A673 (cell line): ENCODE measurements at places on chromosomes 6 and 20. TPM values are rescaled to one million over a fixed set of nuclear protein-coding genes. Genes with fewer than 3 reads are reported as not detected.

DDO gene
- not detected in 2 replicates for total RNA-seq

SULF2 gene
- 0.68 and 0.69 TPM in 2 replicates for total RNA-seq

DNA sequence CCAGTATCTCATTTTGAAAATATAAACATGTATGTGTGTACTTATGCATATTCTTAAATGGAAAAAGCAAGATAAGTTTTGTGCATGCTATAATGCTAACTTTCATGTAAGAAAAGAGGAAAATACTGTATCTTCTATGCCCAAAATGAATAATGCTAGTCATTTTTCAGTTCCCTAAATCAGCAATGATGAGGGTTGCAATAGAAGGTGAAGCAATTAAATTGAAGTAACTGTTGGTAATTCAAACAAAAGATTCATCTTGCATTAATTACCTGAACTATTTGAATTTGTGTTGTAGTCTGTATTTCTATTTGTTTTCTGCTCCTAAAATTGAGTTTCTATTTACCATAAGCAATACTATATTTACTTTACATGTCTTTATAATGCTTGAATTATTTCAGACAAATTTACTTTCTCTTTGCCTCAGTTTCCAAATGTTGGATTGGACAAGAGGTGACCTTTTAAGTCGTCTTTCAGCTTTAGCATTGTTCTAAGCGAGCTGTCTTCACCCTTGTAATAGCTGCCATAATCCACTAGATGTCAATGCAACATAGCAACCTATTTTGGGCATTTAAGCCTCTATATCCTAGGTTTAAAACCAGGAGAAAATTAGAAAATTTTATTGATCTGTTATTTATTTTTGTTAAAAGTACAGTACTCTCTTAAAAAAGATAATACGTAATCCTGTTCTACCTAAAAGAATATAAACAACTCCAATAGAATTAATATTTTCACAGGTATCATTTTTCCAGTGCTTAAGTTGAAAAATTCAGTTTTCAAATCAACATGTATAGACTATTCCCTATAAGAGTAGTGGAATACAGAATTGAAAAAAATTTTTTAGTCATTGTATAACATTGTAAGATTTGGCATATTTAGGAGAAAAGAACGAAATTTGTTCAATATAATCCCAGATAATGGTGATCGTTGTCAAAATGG, 52.3 kb upstream of the IFNGR1 start:
- no peak overlapping the region for H3K4me3 ChIP-seq
- no peak overlapping the region for H3K27ac ChIP-seq
- H3K4me1 ChIP-seq: no peaks in the 10 kb centered on the region
- H3K27me3 ChIP-seq: peaks cover 4% of the 10 kb centered on the region
- H3K36me3 ChIP-seq: no peaks in the 10 kb centered on the region

DNA sequence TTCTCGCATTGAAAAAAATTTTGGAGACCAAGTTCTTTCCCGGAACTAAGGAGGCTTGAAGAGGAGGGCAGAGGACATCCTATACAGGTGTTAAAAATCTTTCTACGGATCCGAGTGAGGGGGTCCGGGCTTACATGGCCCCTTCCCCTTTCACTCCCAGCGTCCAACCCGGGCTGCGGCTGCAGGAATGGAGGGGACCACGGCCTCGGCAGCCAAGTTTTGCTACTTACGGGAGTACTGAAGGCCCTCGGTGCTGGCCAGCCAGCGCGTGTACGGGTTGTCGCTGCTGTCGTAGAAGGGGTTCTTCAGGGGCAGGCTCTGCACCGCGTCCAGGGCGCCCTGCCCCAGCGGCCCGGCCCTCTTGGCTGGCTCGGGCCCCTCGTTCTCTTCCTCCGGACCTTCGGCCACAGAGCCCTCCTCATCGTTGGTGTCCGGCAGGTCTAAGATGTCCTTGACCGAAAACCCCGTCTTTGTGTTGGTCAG, 642 bp downstream of the NKX2-2 start:
- H3K27ac ChIP-seq: peak overlapping the region; percentile 94
- peak; percentile 60 for DNase-seq
- peaks cover 15% of the 10 kb centered on the region for H3K4me1 ChIP-seq
- H3K4me3 ChIP-seq: peak overlapping the region; percentile 84
- no peaks in the 10 kb centered on the region for H3K27me3 ChIP-seq

GRCh38 chr6:81683912-81684311, 68.6 kb downstream of the TENT5A start:
- no peak overlapping the region for H3K4me3 ChIP-seq
- H3K27ac ChIP-seq: peak overlapping the region; percentile 96
- no peaks in the 10 kb centered on the region for H3K27me3 ChIP-seq
- peak; percentile 51 for DNase-seq
- H3K4me1 ChIP-seq: peaks cover 50% of the 10 kb centered on the region
- no peaks in the 10 kb centered on the region for H3K36me3 ChIP-seq
